Regular cardiac myocyte (primary cell): ENCODE measurements at places on chromosomes 1 and 21. TPM values are rescaled to one million over a fixed set of nuclear protein-coding genes. Genes with fewer than 3 reads are reported as not detected.

The MAP3K6 gene
- 8.2 and 17.8 TPM in 2 replicates for total RNA-seq

The ADSS2 gene
- 56.9 and 57.5 TPM in 2 replicates for total RNA-seq

The OR2L3 gene
- total RNA-seq: not detected in 2 replicates

The BCL2L15 gene
- total RNA-seq: under 0.01 TPM in 2 replicates
